AG04449 (cell line): ENCODE measurements at places on chromosomes 4 and X.

GRCh38 chr4:100268789-100269188 is 78.5 kb upstream of the DDIT4L start:
- DNase-seq: no peak

GRCh38 chr4:165288639-165289422 is 38.6 kb upstream of the MSMO1 start:
- DNase-seq: no peak

GRCh38 chrX:19100586-19100985 is 21.7 kb downstream of the ADGRG2 start:
- no peak for DNase-seq

DNA sequence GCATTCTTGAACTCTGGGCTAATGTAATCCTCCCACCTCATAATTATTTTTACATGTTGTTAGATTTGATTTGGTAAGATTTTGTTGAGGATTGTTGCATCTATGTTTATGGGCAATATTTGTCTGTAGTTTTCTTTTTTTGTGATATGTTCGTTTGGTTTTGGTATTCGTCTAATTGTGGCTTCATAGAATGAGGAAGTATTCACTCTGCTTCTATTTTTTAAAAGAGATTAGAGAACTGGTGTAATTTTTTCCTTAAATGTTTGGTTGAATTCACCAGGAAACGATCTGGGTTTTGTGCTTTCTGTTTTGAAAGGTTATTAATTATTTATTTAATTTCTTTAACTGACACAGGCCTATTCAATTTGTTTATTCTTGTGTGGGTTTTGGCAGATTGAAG is 161.2 kb upstream of the NUDT6 start:
- no peak for DNase-seq

- DNase-seq: no peak
These were observed 35.3 kb downstream of the HPGDS start for GRCh38 chr4:94307231-94307871.
